Stimulated activated CD8-positive, alpha-beta memory T cell treated with anti-CD3 and anti-CD28 coated beads, Interleukin-4, amount 100 ng/mL, for 4 hours (primary cell): ENCODE measurements at places on chromosomes 2 and 18.

- DNase-seq = no peak
These were observed 303.3 kb downstream of the NCKAP5 start for GRCh38 chr2:133264989-133265401.

DNA sequence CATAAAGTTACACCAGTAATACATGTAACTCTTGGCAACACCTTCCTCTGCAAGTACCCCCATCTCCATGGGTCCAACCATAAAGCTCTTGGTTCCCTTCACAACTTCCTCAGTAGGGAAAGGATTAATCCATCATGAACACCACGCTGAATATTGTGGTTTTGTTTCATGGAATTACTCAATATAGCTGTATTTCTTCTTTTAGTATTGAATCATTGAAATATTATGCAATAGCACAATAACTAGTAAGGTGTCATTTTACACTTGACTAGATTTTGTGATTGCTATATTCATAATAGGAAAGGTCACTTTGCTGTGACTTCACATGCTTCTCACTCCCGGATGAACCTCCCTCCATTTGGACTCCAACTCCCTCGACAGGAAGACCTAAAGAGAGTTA, 29.7 kb upstream of the PID1 start:
- DNase-seq = no peak

DNA sequence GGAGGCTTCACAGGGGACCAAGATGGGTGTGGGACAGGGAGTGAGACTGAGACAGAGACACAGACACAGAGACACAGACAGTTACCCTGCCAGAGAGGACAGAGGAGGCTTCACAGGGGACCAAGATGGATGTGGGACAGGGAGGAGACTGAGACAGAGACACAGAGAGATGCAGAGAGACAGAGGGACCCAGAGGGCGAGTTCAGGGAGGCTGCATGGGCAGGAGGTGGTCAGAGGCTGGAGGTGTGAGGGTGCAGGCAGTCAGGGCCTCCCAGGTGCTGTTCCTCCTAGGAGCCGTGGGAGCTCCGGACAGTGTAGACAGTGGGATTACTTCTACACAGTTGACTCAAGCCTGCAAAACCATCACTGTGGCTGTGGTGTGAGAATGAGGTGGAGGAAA, 206.2 kb upstream of the PXDN start:
- DNase-seq = no peak

DNA sequence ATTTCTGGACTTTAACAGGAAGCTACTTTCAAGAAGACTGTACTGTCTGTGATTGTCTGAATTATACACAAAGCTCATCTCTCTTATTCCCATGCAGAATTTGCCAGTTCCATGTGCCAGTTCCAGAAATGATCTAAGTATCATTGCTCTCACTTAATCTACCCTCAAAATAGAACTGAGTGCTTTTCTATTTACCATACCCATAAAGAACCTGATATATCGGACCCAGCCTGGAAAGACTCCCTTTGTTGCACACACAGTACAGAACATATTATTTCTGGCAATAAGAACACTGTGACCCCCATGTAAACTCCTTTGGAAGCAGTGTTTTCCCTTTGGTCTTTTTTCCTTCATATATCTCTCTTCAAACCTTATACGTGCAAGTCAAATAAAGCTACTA, 102.3 kb upstream of the TTN start:
- no peak for DNase-seq

DNA sequence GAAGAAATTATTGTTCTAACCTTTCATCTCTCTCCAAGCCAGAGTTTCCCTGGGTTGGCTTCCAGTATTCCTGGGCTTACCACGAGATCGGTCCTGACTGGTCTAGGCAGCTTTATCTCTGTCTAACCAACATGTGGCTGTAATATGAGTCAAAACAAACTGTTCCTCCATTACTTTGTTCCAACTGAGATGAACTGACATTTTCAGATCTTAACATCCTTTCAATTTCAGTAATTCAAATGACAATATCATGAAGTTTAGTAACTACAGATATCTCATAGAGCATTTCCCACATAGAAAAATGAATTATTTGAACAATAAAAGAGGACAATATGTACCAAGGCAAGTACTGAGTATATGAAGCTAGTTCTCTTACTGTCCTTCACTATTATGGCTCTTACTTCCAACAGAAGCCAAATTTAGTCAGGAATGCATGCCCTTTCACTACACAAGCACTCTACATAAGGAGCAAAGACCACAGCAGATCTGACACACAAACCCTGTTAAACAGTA, 15.5 kb downstream of the SLC25A12 start:
- no peak for DNase-seq

- DNase-seq = no peak
These were observed 7.7 kb upstream of the GALNT13 start for GRCh38 chr2:153864022-153864421.

DNA sequence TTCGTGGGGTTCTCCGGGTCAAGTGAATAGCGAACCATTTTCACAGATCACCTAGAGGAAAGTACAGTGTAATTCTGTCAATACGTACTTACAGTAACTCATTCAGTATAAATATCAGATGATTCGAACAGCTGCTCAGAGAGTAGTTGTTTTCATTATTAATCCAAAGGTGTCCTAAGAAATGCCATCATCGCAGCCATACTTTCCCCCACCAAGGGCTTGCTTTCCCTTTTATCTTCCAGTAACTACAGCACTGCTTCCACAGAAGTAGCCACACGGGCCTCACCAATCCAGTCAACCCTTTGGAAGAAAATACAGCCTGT, 4.5 kb upstream of the C18orf32 start:
- no peak for DNase-seq

GRCh38 chr2:109395494-109396201, 218.1 kb downstream of the SEPTIN10 start:
- DNase-seq = no peak

- DNase-seq = no peak
These were observed 424.4 kb upstream of the NETO1 start for GRCh38 chr18:73292156-73292555.

DNA sequence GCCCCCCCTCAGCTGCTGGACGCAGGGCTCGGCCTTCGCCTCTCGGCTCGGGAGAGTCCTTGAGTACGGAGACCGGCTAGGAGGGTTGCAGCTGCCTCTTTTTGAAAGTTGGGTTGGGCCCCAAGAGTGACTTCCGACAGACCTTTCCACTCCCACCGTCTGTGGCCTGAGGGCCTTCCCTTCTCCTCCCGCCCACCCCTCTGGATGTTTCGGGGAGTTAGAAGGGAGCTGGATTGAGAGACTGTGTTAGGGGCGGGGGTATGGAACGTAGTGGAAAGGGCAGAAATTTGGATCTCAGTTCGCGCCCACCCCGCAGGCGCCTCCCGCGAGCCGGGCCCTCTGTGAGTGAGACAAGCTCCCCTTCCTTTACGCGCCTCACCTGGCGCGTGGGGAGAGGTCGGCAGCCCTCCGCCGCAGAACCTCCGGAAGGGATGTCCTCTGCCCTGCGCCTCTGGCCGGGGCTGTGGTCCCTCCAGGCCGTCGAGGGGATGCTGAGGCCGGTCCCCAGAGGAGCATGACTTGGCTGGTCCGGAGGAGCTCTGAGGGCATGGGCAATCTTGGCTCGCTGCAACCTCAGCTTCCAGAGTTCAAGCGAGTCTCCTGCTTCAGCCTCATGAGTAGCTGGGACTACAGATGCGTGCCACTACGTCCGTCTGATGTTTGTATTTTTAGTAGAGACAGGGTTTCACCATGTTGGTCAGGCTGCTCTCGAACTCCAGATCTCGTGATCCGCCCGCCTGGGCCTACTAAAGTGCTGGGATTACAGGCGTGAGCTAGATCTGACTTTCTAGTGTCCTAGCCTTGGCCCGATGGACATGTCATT, 15.9 kb downstream of the C2orf74 start:
- no peak for DNase-seq

- DNase-seq = no peak
These were observed 40.9 kb downstream of the PDK1 start for GRCh38 chr2:172596776-172597175.
